ENCODE measurements at places on chromosomes 3 and 15. TPM values are rescaled to one million over a fixed set of nuclear protein-coding genes. Genes with fewer than 3 reads are reported as not detected.

- DNase-seq, result no peak
Observed at GRCh38 chr3:174035328-174035886, 637.9 kb downstream of the NLGN1 start.

DNA sequence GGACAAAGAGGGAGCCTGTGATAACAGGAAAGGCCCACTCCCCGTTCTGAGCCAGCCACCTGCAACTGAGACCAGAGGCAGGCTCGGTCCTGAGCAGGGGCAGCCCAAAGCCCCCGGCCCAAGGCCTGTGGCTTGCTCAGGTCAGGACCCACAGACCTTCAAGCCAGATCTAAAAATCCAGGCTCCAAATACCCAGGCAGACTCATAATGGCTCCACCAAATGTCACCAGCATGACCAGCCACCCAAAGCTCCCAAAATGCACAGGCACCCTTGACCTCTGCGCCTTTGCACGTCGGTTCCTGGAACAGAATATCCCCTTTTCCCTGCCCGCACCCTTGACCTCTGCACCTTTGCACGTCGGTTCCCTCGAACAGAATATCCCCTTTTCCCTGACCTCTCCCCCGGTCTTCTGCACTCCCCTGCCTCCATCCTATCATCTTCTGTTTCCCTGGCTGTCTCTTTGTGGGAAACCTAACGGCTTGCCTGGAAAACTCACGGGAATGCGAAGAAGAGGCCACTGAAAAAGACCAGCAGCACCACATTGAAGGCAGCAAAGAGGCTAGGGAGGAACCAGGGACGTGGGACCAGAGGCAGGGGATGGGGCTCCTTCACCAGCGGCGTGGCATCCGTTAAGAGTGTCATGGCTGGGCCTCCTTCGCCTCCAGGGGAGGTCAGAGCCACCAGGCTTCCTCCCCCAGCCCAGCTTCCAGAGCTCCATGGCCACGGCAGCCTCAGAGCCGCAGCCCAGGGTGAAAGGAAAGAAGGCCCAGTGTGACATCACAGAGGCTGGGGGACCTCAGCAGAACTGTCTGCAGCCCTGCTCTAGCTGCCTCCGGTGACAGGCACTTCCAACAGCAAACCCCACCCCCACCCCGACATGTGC lies at the start of gene ZDHHC19:
TSS of gene ZDHHC19 (minus strand) at position 728 of the 884 bp plus-strand sequence. CDS start at position 643, 85 bp downstream.
- DNase-seq, result no peak

GRCh38 chr3:55000953-55001352 lies 73.1 kb upstream of the LRTM1 start:
- no peak for DNase-seq

DNA sequence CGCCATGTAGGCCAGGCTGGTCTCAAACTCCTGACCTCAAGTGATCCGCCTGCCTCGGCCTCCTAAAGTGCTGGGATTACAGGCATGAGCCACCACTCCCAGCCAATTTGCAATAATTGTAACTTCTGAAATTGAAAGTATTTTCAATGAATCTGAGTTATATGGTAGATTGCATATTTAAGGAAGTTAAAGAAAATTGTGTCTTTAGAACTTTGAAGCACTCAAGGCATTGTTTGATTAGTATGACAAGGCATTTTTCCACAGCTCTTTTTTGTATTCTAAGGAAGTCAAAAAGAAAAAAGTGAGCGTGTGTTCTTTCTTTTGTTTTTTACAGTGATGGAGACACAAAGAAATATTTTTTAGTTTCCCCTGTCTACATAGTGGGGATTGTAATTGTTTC lies 15.7 kb upstream of the RPLP1 start:
- DNase-seq, result no peak

- no peak for DNase-seq
Observed at GRCh38 chr15:69389426-69389825, 24.7 kb upstream of the KIF23 start.

DNA sequence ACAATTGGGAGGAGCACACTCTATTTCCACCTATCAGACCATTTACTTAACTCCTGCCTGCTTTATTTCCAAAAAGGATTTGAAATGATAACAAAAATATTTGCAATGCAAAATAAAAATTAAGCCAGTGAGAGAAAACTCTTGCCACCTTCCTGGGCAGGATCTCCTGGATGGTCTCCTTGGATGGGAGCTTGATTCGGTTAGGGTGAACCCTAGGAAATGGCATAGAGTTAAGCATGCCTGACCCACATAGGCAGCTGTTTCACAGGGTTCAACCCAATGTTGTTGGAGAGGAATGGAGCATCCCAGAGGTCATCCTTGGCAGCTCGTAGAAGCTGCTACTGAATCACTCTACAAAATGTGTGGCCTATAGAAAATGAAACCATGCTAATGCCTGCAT lies 83.8 kb downstream of the TGFBR2 start:
- DNase-seq, result no peak

- peak; percentile 49 for DNase-seq
Observed at GRCh38 chr3:100956276-100956675, 36.9 kb downstream of the ABI3BP start.

GRCh38 chr3:174749143-174749542 lies 110.0 kb upstream of the NAALADL2 start:
- DNase-seq, result no peak

DNA sequence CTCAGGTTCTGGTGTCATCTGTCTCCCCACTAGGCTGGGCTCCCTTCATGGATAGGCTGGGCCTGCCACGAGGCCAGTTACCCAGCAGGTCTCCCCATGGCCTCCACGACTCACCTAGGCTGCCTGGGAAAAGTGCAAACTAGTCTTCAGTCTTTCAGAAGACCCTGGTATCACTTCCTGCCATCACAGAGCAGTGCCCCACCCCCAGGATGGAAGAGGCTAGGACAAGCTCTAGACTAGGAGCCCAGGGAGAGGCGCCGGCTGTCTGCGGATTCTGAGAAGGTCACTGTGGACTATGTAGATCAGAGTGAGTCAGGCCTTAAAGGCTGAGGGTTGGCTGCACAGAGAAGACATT lies 63.7 kb downstream of the CORO2B start:
- no peak for DNase-seq

- peak; percentile 59 for DNase-seq
Observed at GRCh38 chr3:141486746-141487520, at the start of gene RASA2. RASA2 (plus strand) TSS chr3:141487027; CDS start chr3:141487084, 57 bp downstream.

GRCh38 chr15:66178531-66178910 lies 75.0 kb downstream of the MEGF11 start:
- no peak for DNase-seq

- no peak for DNase-seq
Observed at GRCh38 chr3:127041264-127041820, 58.4 kb downstream of the PLXNA1 start.

- no peak for DNase-seq
Observed at GRCh38 chr3:133675631-133676335, 14.0 kb upstream of the TOPBP1 start.

DNA sequence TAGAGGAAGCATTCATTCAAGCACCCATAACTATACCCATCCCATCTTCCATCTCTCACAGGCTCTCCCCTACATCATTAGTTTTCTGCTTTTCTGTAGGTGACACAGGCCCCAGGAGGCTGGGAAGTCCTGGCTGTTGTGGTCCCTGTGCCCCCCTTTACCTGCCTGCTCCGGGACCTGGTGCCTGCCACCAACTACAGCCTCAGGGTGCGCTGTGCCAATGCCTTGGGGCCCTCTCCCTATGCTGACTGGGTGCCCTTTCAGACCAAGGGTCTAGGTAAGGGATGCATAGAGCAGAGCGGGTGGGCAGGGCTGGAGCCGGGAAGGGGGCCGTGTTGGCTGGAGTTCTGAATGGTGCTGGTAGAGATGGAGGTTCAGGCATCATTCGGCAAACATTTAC lies 8.2 kb downstream of the TYRO3 start:
- DNase-seq, result no peak

Gene PTX3
- total RNA-seq, result 172 TPM

Gene DMXL2
- 9.7 TPM for total RNA-seq

Gene ACTR8
- 42.0 TPM for total RNA-seq

Gene GRK7
- not detected for total RNA-seq

Gene ENTPD3
- total RNA-seq, result not detected

Gene LMOD3
- not detected for total RNA-seq

Gene UACA
- total RNA-seq, result 270 TPM

Gene PRKCI
- 23.9 TPM for total RNA-seq

Gene SAMD7
- not detected for total RNA-seq

Gene ACSBG1
- total RNA-seq, result not detected

Data from endothelial cell of umbilical vein (primary cell).